ENCODE measurements at places on chromosomes 12 and 14.

DNA sequence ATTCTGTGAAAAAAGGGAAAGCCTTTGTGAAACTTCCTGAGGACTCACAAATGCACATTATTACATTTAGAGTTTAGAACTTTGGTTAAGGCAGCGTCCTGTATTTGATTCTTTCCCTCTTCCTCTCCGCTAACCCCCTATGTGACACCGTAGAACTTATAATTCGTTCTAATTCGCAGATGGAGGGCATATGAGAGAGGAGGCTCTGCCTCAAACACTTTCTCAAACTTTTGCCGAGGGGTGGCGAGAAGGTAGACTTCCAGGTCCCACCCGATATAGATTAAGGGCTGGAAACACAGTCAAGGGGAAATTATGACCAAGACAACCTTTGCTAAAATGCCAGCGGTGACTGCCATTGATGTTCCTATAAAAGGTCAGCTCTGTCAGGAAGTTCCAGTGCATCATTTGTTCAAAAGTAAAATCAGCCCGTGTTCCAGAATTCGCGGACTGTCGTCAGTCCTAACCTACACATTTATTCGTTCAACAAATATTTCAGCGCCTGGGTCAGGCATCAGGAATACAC, 904 bp upstream of the PAPOLA start:
- peak; percentile 3 for DNase-seq

- DNase-seq: peak; percentile 80
Observed at GRCh38 chr14:38042322-38042721, 165.4 kb upstream of the SSTR1 start.

DNA sequence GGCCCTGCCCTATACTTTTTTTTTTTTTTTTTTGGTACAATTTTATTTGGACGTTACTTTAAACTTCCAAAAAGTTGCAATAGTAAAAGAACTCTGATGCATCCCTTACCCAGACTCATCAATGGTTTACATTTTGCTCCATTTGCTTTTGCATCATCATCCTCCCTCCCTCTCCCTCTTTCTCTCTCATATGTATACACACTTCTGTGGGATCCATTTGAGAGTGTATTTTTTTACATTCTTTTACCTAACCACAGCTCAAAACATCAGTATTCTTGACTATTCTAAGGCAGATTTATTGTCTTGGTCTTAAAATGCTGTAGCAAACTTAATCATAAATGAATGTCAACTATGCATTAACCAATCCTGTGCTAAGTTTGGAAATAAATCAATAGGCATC, 111.6 kb downstream of the PRICKLE1 start:
- no peak for DNase-seq

DNA sequence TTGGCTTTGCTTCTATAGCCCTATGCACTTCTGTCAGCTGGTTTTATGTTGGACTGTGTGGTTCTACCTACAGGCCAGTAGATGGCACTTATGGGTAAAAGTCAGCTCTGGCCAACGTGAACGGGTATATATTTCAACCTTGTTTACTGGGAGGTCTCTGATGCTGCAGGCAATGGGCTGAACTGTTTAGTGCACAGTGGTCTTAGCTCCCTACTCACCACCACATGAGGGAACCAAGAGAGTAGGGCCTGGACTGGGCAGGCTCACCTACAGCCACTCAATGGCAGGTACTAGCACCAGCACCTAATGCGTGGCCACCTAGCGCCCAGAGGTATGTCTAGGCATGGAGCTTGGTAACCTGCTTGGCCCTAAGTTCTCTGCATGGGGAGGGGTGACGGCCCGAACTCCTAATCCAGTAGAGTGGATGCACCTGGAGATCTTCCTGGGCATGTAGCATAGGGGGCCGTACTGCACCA, 481.8 kb downstream of the TMEM117 start:
- DNase-seq: peak; percentile 10

DNA sequence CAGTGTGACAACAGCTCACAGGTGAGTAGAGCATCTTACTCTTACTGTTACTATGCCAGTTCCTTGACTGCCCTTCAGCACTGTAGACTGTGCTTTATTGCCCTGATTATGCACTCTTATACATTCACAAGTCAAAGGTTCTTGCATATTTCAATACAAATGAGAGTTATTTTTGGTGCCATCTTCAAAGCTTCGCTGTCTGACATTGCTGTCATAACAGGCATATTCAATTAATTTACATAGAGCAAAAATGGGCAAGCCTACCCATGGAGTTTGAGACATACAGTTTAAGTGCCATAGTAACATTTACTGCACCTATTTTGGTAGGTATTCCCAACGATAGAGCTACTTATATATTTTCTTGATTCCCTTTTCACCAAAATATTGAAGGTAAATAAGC, 107.5 kb upstream of the CNTN1 start:
- no peak for DNase-seq

DNA sequence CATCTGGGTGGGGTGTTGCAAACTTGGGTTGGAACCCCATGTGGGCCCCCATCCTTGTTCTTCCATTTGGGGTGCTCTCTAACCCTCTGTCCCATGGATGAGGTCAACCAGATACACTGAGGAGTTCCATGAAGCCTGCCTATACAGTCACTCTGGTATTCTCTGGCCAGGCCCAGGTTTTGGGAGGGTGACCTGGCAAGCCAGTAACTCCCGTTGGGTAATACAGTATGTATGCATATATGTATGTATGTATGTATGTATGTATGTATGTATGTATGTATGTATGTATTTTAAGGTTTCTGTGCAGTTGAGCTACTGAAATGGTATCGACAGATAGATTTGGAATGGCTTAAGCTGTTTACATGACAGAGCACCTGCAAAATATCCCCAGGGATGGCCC, 12.8 kb upstream of the HELB start:
- DNase-seq: no peak

- DNase-seq: no peak
Observed at GRCh38 chr14:24439830-24440605, 2.6 kb downstream of the SDR39U1 start.

DNA sequence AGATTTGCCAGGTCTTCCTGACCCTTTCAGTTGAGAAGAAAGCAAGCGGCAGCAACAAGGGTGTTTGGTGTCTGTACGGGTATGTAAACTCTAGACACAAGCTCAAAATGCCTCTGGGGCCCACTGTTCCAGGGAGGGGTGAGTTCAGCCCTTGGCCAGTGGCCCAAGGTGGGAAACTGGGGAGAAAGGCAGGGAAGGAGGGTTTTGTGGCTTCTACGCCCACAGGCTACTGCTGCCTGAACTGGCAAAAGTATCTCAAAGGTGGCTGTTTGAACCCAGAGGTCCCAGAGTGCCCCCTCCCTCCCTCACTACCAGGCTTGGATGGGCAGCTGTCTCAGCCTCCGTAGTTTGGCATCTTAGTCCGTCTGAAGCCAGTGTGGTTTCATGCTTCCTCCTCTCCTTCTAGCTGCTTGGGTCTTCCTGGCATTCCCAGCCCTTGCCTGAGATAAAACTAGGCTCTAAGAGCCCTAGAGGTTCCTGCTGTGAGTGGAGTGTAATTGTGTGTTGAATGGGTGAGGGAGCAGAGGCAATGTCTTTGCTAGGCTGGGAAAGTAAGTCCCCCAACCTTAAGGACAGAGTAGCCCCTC, 5.5 kb downstream of the HOXC5 start:
- no peak for DNase-seq

DNA sequence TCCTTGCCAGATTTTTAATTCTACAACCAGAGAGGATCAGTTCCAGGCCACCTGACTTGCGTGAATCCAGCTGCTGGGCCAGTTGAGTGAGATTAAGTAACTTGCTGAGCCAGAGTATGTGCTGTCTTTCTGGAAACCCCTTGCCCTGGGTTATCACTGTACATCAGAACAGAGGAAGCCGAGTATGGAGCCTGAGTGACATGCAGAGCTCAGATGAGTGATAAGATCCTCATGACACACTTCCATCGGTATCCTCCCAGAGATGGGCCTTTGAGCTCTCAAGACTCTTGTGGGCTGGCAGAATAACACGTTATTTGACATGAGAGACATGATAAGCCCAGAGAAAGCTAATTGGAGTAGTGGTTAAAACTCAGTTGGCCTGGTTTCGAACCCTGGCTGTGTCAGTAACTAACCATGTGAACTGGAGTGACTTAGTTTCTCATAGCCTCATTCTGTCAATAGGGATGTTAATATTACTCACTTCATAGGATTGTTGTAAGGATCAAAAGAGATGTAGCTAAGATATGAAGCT, 388.1 kb downstream of the ZFP36L1 start:
- DNase-seq: no peak

- DNase-seq: no peak
Observed at GRCh38 chr14:24398293-24398652, 530 bp upstream of the NYNRIN start.

DNA sequence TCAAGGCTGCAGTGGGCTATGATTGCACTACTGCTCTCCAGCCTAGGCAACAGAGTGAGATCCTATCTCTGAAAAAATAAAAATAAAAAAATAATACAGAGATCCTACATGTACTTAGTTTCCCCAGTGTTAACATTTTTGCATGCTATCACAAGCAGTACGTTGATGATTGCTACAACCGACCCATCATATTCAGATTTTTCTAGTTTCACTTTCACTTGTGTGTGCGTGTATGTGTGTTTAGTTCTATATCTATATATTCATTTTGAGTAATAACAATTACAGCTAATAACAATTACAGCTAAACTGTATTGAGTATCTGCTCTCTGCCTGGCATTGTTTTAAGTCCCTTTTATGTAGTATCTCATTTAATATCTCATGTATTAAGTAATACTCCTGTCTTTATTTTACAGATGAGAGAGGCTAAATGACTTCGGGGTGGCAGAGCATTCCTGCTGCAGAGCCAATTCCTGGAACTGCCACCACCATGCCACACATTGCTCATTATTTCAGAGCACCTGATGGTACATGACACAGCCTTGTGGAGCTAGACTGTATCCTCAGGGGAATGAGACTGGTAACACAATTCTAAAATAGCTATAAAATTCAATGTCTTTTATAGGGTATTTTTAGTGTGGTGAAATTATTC, 153.1 kb downstream of the BCAT1 start:
- DNase-seq: no peak

Measured in AG08395 (cell line).